ENCODE measurements at places on chromosomes 12 and 14.

GRCh38 chr14:105195522-105196264, 14.6 kb upstream of the NUDT14 start:
- peak; percentile 17 for DNase-seq

GRCh38 chr12:71780237-71780822, 25.7 kb downstream of the RAB21 start:
- DNase-seq = peak; percentile 53

DNA sequence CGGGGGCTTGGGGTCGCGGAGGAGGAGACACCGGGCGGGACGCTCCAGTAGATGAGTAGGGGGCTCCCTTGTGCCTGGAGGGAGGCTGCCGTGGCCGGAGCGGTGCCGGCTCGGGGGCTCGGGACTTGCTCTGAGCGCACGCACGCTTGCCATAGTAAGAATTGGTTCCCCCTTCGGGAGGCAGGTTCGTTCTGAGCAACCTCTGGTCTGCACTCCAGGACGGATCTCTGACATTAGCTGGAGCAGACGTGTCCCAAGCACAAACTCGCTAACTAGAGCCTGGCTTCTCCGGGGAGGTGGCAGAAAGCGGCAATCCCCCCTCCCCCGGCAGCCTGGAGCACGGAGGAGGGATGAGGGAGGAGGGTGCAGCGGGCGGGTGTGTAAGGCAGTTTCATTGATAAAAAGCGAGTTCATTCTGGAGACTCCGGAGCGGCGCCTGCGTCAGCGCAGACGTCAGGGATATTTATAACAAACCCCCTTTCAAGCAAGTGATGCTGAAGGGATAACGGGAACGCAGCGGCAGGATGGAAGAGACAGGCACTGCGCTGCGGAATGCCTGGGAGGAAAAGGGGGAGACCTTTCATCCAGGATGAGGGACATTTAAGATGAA, 630 bp downstream of the FOS start:
- peak; percentile 79 for DNase-seq

- no peak for DNase-seq
Measured at GRCh38 chr12:98738002-98738401, 92.9 kb downstream of the APAF1 start.

DNA sequence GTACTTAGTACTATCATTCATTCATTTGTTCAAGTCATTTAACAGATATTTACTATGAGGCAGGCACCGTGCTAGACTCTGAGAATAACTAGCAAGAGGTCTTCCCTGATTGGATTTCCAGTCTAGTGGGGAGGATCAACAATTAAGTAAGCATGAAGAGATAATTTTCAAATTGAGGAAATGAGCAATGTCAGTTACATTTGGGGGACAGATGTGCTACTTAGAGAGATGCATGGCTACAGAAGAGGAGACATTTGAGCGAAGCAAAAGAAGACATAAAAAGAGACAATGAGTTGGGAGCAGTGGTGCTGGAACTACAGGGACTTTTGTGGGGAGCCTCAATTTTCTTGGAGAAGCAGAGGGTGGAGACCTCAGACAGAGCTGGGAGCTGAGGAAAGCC, 7.7 kb downstream of the KCNA5 start:
- no peak for DNase-seq

DNA sequence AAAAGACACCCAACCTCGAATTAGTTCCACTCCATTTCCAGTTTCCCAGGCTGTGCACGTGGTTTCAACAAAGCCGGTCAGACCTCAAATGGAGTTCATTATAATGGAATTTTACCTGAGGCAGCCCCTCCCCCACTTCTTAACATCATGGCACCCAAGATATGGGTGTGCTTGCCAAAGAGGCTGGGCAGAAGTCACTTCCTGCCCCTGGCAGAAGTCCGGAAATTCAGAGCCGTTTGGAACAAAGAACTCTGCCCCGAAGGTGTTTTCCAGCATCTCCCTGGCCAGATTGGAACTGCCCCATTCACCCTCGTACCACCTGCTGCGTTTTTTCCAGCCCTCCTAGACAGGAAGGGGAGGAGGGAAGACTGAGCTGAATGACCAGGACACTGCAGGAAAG, 8.2 kb downstream of the VDR start:
- DNase-seq = no peak

DNA sequence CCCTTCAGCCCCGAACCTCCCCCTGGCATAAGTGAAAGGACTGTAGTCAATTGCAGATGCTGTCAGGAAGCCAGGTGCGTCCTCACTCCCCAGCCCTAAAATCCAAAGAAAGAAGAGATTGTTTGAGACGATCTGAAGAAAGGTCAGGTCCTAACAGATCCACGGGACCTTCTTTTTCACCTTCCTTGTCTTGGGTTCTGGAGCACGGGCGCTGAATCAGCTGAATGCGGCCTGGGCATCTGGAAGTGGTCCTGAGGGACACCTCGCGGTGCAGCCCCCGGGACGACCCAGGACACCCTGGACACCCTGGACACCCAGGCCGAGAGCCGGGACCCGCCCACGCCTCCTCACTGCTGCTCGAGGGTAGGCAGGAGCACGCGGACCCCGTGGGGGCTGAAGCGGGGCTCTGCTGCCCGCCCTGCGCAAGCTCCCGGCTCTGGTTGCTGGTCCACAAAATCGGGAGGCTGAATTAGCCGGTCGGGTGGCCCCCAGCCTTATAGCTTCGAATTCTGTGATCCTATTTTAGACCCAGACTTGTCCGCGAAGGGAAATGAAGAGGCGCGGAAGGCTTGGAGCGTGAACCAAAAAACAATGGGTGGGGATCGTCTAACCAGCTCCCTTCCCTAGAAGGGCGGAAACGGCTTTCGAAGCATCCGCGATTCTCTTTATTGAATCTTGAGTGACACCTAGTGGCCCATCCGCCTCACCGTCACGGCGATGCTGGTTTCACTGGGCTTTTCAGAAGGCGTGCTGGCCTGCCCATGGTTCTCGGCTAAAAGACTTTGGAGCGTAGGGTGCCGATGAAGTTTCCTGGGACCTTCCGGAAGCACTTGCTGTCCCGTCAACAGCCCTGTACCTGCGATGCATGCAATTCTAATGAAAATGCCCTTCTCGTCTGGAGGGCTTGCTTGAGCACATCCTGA, 46.4 kb upstream of the PLXNC1 start:
- peak; percentile 81 for DNase-seq

All from iris pigment epithelial cell (primary cell).